ENCODE measurements at places on chromosomes 3 and 15.
A peak's percentile ranks its signal among the peaks of the same experiment; 100 is the strongest.

GRCh38 chr3:23519314-23520208, 286.2 kb upstream of the UBE2E1 start:
- DNase-seq, result no peak

DNA sequence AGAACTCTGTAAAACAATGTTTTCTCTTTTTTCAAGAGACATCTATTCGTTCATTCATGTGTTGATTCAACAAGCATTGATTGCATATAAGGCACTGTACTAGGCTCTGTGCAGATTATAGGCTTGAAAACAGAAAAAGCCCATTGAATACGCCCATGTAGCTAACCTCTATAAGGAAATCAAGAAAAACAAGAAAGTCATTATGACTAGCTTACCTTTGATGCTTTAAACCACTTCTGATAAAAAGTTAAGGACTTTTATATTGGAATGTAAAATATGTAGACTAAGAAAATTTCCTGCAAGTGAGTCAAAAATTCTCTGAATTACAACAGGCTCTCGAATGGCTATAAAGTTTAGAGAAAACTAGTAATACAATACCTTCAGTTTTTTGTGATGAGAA, 92.5 kb downstream of the BDH1 start:
- DNase-seq, result no peak

DNA sequence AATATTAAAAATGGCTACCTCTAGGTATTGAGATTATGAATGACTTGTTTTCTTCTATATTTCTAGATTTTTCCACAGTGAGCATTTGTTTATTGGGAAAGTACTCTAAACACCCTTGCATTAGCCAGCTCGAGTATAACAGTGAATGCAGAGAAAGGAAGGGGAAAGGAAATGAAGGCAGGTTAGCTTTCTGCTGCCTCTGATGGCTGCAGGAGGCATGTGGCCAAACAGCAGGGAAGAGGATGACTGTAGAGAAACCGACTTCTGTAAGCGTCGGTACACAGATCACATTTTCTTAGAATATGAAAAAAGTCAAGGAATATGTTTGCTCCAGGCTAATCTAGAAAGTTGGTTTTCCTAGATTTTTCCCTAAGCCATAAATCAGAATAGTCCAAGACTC, 19.8 kb downstream of the GNB5 start:
- no peak for DNase-seq

DNA sequence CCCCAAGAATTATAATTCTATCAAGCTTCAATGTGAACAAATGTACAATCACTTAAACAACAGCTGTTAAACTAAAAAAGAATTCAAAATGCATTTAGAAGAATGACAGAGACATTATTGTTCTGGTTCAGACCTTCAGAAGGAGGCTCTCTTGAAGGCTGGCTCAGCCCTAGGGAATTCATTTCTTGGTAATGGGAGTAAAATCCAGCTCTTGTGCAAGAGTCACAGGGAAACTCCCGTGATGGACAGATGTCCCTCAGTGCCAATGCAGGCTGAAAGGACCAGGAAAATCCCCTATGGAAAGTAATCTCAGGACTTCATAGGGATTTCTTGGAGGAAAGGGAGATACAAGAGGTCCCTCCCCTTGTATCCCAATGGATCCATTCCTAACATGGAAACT, 149.9 kb upstream of the STT3B start:
- no peak for DNase-seq

DNA sequence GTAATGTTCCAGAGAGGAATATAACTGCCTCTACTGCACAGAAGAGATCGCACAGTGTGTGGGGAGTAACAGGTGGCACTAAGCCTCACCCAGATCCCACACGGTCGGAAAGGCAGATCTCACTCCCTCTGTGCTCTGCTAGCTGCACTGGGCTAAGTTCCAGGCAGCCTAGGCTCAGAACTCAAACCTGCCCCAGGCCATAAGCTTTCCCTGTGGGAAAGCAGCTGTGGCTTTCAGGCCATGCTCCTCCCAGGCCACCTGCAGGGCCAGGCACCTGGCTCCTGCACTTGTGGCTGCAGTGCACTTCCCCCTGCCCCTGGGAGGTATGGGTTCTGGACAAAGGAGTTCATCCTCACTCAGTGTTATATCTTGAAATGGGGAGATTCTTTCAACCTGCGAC, 27.5 kb downstream of the PCCB start:
- DNase-seq, result no peak

GRCh38 chr15:75725719-75726607, 13.3 kb upstream of the CSPG4 start:
- no peak for DNase-seq

- no peak for DNase-seq
These were observed 641 bp upstream of the VPS13C start for GRCh38 chr15:62060896-62061280.

DNA sequence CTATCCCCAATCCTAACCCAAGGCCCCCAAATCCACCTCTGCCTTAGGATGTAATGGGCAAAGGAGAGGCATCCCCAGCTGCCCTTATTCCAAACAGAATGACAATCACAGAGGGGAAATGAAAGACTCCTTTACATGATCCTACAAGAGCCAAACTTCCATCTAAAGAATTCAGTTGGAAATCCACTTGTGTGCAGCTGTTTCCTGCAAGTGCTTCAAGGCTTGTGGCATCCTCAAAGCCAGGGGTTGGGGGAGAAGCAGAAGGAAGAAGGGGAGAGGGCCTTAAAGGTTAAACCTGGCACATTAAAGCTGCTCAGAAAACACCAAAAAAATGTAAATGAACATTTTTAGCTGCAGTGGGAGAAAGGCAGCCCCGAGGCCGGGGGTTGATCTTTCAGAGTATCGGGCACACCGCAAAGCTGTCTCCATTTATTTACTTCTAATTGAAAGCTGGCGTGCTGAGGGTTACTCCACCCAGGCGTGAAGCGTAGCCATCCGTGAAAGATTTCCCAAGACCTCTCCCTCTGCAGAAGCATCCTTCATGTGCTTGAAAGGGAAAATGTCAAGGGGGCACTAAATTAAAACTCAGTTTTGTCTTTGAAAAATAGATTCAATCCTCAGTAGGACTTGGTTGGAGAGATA, 217.8 kb downstream of the SHQ1 start:
- no peak for DNase-seq

DNA sequence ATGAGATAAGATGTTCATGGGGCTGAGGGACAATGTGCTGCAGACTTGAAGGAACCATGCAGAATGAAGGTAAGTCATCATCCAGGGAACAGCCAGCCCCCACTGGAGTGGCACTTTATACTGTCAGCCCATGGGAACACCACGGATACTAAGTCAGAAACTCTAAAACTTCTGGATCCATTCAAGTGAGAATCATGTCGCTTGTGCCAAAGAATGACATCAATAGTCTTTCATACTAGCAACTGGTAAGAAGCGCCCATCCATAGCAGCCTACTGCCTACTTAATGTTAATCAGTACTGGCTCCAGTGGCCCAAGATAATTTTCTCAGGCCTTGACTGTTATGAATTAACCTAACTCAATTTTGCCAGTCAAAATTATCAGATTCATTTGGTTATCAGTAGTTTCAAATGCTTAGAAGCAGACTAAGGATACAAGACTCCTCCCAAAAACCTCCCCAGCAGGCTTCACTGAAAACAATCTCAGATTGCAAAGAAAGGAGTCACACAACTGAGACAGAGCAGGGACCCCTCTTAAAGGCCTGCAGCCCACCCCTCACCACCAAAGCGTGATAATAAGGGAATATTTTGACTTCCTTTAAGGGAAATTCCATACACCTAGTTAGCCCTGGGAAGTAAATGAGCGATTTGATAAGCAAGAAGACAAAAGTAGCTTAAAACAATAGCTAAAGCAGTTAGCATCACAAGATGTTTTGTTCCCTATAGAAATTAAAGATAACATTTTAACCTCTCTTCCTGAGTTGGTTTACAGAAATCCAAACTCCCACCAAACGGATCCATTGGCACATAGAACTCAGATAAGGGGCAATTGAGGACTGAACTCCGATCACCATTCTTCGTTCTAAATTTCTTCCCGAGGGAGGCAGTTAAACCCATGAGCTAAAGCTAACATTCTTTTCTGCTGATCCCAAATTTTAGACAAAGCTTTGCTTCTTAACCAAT, 98.8 kb downstream of the TGFBR2 start:
- no peak for DNase-seq

GRCh38 chr3:74624301-74624700, 9.8 kb upstream of the CNTN3 start:
- DNase-seq, result peak; percentile 61

GRCh38 chr3:107212618-107213017, 164.6 kb upstream of the CCDC54 start:
- DNase-seq, result no peak

GRCh38 chr3:147735616-147736015, 326.5 kb downstream of the ZIC1 start:
- no peak for DNase-seq

Data from fibroblast of skin of left biceps (primary cell).